ELR (cell line): ENCODE measurements at places on chromosomes 7 and 10.
A peak's percentile ranks its signal among the peaks of the same experiment; 100 is the strongest.

DNA sequence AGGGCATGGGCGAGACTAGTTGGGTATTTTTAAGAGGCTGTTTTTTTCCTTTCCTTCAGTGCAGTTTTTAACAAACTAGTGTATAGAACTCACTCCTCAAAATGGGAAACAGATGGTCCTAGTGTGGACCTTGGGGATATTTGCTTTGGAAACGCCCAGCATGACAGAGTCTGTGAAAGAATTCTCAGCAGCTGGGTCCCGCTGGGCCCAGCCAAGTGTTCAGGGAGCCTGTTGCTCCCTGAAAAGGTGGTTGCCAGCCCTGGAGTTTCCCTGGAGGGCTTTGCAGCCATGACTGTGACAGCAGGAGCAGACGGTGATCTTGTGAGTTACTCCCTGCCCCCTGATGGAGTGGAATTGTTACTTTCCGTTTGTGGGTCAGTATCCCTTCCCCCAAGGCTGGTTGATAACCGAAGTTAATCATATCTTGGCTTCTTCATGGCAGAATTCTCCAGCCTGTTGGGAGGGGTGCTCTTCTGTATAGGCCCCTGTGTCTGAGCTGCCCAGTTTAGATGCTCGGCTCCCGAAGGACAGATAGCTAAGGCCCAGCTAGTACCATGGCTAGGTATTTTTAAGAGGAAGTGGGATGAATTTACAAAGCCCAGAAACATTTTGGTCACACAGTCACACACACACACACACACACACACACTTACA, 278.6 kb upstream of the HABP2 start:
- DNase-seq = no peak

DNA sequence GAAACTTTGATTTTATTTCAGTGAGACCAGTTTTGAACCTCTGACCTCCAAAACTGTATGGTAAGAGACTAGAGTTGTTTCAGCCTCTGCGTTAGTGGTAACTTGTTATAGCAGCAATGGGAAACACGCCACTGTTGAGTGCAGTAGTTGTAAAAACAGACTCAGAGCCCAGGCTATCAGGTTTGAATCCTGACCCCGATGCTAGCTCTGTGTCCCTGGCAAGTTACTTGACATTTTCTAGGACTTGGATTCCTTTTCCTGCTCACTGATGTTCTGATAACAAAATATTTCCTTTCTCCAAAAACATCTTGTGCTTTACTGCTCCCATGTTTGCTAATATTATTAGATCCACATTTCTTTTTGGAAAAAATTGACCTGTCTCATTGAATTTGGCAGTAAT, 131.0 kb downstream of the PLXDC2 start:
- no peak for DNase-seq

DNA sequence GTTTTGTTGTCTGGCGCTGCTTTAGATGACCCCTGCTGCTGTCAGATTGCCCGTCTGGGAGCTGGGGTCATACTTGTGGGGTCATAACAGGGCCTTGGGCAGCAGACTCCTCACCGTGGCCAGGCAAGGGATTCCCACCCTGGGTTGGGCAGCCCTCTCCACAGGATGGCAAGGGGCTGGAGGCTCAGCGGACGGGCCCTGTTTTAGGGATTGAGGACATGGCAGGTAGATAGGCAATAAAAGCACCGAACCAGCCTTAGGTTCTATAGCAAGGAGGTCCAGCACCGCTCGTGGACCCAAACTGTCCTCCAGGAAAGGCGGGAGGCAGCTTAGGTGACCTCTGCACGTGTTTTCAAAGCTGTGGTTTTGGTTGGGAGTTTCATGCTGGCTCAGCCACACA, 60.0 kb downstream of the GRK5 start:
- DNase-seq = no peak

DNA sequence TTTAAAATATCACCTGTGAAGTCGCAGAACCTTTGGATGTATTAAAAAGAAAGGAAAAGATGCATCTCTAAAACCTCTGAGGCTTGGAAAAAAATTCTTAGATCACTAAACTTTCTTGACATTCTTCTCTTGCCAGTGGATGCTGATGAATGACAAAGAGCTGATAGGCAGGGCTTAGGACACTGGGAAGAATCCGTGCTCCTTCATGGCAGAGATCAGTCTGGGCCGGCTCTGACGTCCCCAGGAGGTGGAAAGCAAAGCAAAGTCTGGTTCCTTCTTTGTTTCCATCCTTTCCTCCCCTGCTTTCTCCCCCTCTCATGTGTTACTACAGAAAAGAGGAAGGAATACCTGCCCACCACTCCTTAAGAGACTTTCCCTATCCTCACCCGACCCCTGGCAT, 161.9 kb downstream of the PRKCQ start:
- no peak for DNase-seq

GRCh38 chr7:28018446-28018845, 162.1 kb downstream of the JAZF1 start:
- DNase-seq = peak; percentile 72

GRCh38 chr10:104277785-104278184, 8.8 kb downstream of the GSTO2 start:
- no peak for DNase-seq

- no peak for DNase-seq
Measured at GRCh38 chr7:82741493-82741892, 297.9 kb upstream of the CACNA2D1 start.

DNA sequence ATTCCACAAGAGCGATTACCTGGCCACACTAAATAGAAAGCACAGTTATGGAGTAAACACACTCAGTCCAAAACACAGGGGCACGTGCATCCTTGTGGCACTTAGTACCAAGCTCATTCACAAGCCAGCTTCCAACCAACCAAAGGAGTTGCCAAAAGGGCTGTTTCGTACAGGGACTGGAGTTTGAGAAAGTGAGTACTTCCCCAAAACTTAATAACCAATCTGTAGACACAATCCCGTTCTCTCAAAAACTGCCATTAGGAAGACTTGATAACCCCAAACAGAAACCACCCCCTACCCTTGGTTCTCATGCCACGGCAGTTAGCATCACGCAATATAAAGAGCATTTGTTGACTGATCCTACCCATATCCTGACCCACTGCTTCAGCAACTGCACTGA, 166.2 kb upstream of the ASAH2 start:
- DNase-seq = peak; percentile 45

GRCh38 chr10:116536810-116537209, 8.9 kb upstream of the PNLIP start:
- DNase-seq = no peak

- no peak for DNase-seq
Measured at GRCh38 chr7:85708221-85708620, 521.4 kb upstream of the SEMA3D start.

DNA sequence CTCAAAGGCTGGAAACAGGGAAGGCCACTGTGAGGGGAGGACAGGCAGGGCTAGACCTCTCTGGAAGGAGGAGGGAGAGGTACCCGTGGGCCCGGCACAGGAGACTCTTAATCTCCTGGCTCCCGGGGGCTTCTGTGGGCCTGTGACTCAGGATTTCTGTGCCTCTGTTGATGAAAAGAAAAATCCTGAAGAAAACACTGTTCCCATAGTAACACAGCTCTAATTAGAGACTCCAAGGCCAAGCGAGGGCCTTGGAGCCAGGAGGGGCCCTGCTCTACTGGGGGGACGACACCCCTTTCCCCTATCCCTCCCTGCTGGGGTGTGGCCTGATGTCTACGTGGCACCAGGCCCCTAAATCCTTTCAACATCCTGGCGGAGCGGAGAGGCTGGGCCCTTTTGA, 174.1 kb upstream of the TNRC18 start:
- no peak for DNase-seq
